GM12892 (cell line): ENCODE measurements at places on chromosomes 6 and 20.
A peak's percentile ranks its signal among the peaks of the same experiment; 100 is the strongest.

DNA sequence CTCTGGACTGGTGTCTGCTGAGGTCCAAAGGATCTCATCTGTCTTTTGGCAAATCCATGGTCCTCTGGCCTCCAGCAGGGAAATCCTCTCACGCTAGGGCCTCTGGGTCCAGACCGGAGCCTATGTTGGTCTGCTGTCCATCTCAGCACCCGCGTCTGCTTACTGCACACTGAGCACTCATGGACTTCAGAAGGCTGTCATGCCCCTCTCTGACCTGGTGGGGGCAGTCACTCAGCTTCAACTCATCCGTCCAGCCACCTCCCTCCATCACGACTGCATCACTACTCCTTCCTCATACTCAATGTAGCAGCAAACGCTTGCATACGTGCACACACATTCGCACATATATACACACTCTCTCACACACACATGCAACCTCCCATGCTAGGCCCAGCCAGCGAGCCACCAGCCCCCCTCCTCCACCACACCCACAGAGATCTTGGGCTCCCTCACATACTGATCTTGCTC is 33.3 kb downstream of the GABRR2 start:
- peak; percentile 77 for DNase-seq

DNA sequence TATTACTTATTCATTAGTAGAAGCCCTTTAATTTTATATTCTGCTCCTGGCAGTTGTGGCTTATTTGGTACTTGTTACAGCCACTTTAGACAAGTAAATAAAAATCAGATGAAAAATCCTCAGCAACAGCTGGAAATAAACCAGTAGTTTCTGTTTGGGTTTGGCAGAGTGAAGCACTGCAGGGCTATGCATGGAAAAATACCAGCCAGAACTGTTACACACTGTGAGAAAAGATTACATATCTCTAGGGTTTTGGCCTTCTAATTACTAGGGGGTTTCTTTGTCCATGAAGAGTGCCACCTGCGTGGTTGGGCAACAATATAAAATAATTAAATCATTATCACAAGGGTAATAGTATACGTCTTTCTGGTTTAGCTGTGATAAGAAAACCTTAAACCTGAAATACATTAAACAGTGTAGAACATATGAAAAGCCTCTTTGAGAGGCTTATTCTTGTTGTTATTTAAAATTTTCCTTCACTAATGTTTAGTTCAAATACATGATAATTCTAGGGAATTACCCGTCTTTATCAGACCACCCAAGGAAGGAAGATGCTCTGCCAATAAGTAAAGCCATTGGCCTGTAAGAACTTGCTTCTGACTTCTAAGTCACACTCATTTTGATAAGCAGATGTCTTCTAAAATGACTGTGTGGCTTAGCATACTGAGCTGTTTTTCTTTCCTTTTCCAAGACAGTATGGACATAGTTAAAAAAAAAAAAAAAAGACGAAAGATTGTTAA is 320.0 kb upstream of the FLRT3 start:
- no peak for DNase-seq

GRCh38 chr20:58239216-58239615 is 10.8 kb upstream of the ANKRD60 start:
- DNase-seq = no peak

DNA sequence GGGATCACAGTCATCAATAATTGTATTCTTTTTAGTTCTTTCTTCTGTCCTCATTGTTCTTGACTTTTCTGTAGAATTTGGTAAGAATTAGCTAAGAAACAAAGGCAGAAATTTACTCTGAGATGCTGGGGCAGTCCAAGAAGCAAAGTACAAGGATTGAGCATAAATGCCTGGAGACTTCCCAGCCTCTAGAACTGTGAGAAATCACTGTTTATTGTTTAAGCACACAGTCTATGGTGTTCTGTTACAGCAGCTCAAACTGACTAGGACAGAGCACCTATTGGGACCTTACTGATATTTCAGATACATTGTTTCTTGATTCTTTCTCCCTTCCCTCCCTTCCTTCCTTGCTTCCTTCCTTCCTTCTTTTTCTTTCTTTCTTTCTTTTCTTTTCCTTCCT is 192.7 kb upstream of the SLC35B3 start:
- no peak for DNase-seq

DNA sequence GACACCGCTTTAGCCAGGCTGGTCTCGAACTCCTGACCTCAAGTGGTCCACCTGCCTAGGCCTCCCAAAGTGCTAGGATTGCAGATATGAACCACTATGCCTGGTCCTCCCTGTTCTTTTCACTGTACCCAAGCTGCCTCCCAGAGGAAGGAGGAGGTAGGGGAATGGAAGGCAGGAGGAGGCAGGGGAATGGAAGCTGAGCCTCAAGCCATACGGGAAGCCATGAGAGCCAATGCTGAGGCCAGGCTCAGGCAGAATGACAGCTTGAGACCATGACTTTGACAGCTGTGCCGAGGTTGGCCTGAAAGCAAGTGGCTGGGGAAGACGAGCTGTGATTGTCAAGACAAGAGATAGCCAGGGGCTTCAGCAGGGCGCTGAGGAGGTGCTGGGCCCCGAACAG is 13.6 kb upstream of the ZNF335 start:
- DNase-seq = no peak

DNA sequence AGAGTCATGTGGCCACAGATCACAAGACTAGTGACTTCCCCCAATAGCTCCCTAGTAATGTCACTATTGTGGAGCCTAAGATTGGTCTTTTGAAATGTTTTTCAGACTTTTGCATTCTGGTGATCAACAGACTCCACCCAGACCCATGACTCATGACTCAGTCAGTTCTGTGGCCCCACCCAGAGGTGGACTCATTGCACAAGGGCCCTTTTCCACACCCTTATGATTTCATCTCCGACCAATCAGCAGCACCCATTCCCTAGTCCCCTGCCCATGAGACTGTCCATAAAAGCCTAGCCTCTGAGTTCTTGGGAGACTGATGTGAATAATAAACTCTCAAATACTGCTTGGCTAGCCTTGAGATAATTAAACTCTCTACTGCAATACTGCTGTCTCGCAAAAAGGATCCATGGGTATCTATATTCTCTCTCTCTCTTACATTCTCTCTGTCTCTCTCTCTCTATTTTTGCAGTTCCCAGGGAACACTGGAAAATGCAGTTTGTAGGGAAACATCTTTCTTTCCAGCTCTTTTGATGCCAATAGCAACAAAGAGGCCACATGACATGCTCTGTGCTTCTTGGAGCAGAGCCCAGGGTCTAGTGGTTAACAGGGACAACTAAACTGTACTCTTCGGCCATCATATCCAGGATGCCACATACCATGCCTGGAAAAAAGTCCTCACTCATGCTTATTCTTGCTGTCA is 71.3 kb upstream of the IYD start:
- no peak for DNase-seq
